A549 treated with GW870086 at 1 μM for 4 hours (cell line): ENCODE measurements at places on chromosomes 1 and 21. TPM values are rescaled to one million over a fixed set of nuclear protein-coding genes. Genes with fewer than 3 reads are reported as not detected.

SERPINC1 gene
- total RNA-seq: 0.11 to 0.16 TPM (median 0.13 TPM) in 3 of 5 replicates, not detected in the others

FNDC5 gene
- total RNA-seq: 0.32 to 0.74 TPM (median 0.62 TPM) in 5 replicates

KRTAP20-3 gene
- total RNA-seq: not detected in 5 replicates

GCSAML gene
- not detected in 5 replicates for total RNA-seq

COX20 gene
- total RNA-seq: 38.5 to 50.8 TPM (median 48.0 TPM) in 5 replicates

SPRR3 gene
- total RNA-seq: not detected in 5 replicates

OR2T11 gene
- total RNA-seq: not detected in 5 replicates

FAM151A gene
- 0.07 to 0.18 TPM (median 0.13 TPM) in 4 of 5 replicates, not detected in the other for total RNA-seq

CRABP2 gene
- total RNA-seq: 7.8 to 14.9 TPM (median 8.6 TPM) in 5 replicates

PLEKHA6 gene
- total RNA-seq: 26.3 to 37.8 TPM (median 34.4 TPM) in 5 replicates

EPHA2 gene
- total RNA-seq: 113 to 159 TPM (median 149 TPM) in 5 replicates

RXRG gene
- 0.07 TPM in 1 of 5 replicates, not detected in the others for total RNA-seq

CHD5 gene
- total RNA-seq: 1.2 to 1.5 TPM (median 1.5 TPM) in 5 replicates

S100A2 gene
- 18.8 to 40.7 TPM (median 32.4 TPM) in 5 replicates for total RNA-seq

PFDN2 gene
- total RNA-seq: 103 to 127 TPM (median 108 TPM) in 5 replicates

SPRR2A gene
- total RNA-seq: not detected in 5 replicates

FOXO6 gene
- total RNA-seq: 0.49 to 0.82 TPM (median 0.65 TPM) in 5 replicates

CLCNKB gene
- total RNA-seq: 0.10 to 0.13 TPM (median 0.10 TPM) in 3 of 5 replicates, not detected in the others

PODN gene
- total RNA-seq: not detected in 5 replicates

TMPRSS15 gene
- not detected in 5 replicates for total RNA-seq

FABP3 gene
- not detected in 5 replicates for total RNA-seq

ATP1A4 gene
- total RNA-seq: not detected in 5 replicates

LRRC39 gene
- total RNA-seq: 0.10 TPM in 1 of 5 replicates, not detected in the others

SMIM34 gene
- not detected in 5 replicates for total RNA-seq

CYP2J2 gene
- total RNA-seq: 0.08 TPM in 1 of 5 replicates, not detected in the others

VAMP3 gene
- total RNA-seq: 67.2 to 76.2 TPM (median 72.9 TPM) in 5 replicates

CRP gene
- not detected in 5 replicates for total RNA-seq

WNT2B gene
- total RNA-seq: 0.10 to 0.39 TPM (median 0.17 TPM) in 5 replicates

TENT5C gene
- 0.03 to 0.16 TPM (median 0.07 TPM) in 5 replicates for total RNA-seq

PPIAL4G gene
- total RNA-seq: not detected in 5 replicates
